Activated T-cell treated with anti-CD3 and anti-CD28 coated beads, Interleukin-2, amount 50 U/mL, for 72 hours (primary cell): ENCODE measurements at places on chromosomes 7 and 10. TPM values are rescaled to one million over a fixed set of nuclear protein-coding genes. Genes with fewer than 3 reads are reported as not detected.

DNA sequence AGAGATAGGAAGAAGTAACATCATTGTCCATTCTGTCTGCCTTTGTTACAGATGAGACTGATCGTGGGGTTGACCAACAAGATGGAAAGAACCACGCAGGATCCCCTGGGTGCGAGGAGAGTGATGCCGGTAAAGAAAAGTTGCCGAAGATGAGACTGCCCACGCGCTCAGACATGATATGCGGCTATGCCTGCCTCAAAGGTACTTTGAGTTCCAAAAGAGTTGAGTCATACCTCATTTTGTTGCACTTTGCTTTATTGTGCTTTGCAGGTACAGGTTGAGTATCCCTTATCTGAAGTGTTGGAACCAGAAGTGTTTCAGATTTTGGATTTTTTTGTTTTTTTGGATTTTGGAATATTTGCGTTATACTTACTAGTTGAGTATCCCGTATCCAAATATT is 12.2 kb upstream of the CLCN1 start:
- no peaks in the 10 kb centered on the region for H3K27me3 ChIP-seq
- peaks cover 65% of the 10 kb centered on the region for H3K36me3 ChIP-seq
- H3K4me3 ChIP-seq = no peak overlapping the region
- H3K27ac ChIP-seq = no peak overlapping the region
- DNase-seq = no peak

STEAP4 gene
- total RNA-seq = not detected

- no peak overlapping the region for H3K4me3 ChIP-seq
- peaks cover 42% of the 10 kb centered on the region for H3K27me3 ChIP-seq
- no peak overlapping the region for H3K27ac ChIP-seq
- no peaks in the 10 kb centered on the region for H3K36me3 ChIP-seq
- H3K4me1 ChIP-seq = no peaks in the 10 kb centered on the region
- no peak for DNase-seq
These were observed 42.9 kb upstream of the CNPY1 start for GRCh38 chr7:155589001-155589980.

DNA sequence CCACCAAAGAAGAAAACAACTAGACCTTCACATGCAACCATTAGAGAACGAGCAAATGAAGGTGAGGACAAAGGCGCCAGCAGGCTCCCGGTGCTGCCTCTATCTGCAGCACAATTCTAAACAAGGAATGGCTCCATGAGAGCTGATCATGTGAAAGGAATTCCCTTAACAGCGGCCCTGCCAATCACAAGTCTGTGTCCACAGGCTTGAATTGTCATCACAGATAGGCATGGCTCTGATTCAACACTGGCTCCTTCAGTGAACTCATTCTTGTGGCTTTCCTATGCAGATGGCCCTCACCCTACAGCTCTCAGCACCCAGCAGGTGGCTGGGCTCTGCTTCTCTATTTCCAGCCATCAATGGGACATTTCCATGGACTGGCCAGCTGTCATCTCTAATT is 36.2 kb downstream of the LAMB1 start:
- DNase-seq = no peak
- no peak overlapping the region for H3K4me3 ChIP-seq
- no peak overlapping the region for H3K27ac ChIP-seq

CALHM2 gene
- 11.6 TPM for total RNA-seq
